ENCODE measurements at places on chromosomes 3 and 15.

DNA sequence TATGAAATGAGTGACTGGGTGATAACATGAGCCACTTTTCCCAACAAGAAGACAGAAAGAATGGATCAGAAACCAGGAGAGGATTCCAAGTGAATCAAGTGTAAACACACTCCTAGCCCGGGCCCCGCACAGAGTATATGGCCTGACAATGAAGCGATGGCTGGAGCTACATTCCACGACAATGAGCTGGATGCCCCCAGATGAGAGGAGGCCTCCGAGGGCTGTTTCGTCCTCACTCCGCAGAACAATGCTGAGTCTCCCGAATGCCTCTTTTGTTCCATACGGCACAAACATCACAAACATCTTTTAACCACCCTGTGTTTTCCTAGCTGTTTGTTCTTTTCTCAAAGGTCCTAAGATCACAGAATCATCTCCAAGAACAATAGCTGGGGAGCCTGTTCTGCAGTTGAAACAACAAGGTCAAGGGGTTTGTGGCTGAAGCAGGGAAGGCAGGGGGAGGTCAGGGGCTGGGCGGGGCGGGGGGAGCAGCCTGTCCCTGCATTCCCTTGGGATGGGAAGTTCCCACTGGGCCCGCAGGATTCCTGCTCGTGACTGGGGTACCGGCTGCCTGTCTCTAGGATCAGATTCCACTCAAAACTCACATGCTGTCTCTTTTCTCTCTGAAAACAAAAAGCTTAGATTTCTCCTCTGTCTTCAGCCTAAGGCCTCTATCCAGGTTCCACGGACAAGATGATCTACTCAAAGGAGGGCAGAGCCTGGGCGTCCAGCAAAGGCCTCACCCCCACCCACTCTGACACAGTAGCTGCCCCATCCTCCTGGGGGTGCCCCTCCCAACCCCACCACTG is 151.3 kb downstream of the XXYLT1 start:
- peak; percentile 75 for DNase-seq

DNA sequence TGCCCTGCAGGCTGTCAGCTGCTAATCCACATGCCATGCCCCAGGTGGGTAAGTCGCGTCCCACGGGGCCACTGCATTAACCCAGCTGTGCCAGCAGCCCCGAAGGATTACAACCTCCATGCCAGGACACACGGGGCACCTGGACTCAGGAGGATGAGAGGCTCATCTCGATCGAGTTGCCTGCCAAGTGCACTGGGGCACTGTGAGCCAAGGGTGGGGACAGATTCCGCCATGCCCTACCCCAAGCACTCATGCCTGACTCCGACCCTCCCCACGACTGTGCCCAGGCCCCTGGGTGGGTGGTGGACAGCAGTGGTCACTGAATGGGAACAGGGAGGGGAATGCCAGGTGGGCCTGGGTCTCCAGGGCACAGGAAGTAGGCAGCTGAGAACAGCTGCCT is 20.7 kb upstream of the SNRPA1 start:
- DNase-seq, result no peak

GRCh38 chr3:123027292-123028232 is at the start of gene SEMA5B:
TSS of gene SEMA5B (minus strand) at chr3:123027763. CDS start at chr3:122961263, 66,500 bp downstream.
- DNase-seq, result peak; percentile 85

DNA sequence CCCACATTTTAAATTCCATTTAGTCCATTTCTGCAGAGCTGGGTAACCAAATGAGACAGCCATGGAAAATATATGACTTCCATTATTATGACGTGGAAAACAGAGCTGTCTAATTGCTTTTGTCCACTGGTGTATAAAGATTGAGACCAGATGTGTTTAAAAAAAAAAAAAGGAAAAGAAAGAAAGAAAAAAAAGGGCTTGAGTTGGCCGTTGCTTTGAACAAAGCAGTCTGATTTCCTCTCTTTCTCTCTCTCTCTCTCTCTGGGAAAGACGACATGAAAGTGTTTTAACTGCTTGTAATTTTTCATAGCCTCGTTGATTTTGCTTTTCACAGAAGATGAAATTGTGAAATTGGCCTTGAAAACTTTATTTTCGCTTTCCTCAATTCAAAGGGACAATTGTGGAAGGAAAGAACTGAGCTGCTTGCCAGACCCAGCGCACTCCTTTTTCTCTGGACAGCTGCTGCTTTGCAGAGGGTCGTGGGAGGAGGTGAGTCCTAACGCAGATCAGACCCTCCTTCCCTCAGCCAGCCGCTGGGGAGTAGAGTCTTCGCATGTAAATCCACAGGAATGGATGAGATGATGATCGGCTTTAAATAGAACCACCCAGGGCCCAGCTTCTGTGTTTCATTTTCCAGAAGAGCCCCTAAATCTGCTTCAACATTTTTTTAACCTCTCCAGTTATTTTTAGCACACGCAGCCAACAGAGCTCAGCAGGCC is 42.8 kb upstream of the UBE2E1 start:
- no peak for DNase-seq

GRCh38 chr3:141928631-141929270 is 52.3 kb downstream of the ATP1B3 start:
- DNase-seq, result no peak

- DNase-seq, result no peak
Observed at GRCh38 chr3:184496933-184497332, 64.7 kb upstream of the EPHB3 start.

DNA sequence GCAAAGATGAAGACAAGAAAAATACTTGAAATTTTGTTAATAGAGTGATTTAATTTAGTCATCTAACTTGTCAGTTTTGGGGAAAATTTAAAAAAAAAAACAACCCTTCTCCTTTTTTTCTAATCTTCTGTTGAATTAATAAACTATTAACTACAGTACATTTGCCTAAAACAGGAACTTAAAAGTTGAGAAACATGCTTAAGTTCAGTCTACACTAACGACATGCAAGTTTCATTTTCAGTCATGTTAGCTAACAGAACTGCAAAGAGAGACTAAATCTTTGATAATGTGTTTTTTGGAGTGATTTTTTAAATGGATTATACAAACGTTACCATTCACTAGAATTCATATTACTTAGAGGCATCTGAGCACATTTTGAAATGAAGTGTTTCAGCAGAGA is 71.9 kb upstream of the MBNL1 start:
- no peak for DNase-seq

DNA sequence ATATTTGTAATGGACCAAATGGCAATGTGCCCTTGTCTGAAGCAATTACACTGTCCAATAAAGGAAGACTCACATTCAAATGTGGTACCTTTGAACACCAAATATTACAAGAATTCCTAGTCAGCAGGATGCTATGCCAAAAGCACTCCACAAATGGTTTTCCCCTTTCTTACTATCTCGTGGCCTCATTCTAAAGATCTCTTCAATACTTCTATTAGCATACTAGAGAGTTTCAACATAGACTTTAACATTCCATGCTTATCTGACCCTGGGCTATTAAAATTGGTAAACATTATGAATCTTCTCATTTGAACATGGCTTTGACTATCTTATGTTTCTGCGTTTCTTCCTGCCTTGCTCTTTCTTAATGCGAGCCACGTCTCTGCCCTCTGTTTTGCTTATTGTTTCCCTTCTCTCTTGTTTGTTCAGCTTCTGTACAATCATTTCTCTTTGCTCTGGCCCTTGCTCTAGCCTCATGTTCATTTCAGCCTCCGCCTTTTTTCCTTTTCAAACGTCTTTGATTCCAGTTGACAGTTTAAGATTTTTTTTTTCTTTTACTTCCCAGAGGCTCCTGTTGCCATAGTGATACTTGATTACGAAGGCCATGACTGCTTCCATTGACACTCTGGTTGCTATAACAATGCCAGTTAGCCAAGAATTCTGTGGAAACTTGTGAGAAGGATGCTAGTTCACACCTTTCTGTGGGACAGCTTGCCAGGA is 49.5 kb upstream of the SLC9A9 start:
- no peak for DNase-seq

DNA sequence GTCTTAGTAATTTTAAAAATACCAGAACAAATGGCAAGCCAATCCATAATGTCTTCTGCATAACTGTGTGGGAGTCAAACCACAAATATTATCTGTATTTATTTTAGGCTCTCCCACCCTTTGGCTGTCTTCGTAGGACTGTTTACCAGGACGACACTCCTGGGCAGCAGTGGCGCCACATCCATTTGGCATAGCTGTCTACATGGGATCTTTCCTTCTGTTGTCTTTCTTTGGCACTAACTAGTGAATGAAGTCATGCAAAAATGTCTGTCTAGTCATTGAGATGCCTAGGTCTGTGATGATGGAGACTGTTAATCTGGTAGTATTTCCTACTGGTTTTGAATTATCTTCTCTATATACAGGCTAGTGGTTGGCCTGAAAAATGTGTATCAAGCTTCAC is 54.0 kb upstream of the CHMP2B start:
- DNase-seq, result no peak

- no peak for DNase-seq
Observed at GRCh38 chr3:170718848-170719247, 133.0 kb upstream of the SLC7A14 start.

- no peak for DNase-seq
Observed at GRCh38 chr3:176046703-176047102, 1150.6 kb downstream of the TBL1XR1 start.

- DNase-seq, result peak; percentile 54
Observed at GRCh38 chr3:48503401-48504050, 448 bp downstream of the SHISA5 start.

GRCh38 chr15:42490291-42490670 is 660 bp downstream of the ZNF106 start:
- no peak for DNase-seq

DNA sequence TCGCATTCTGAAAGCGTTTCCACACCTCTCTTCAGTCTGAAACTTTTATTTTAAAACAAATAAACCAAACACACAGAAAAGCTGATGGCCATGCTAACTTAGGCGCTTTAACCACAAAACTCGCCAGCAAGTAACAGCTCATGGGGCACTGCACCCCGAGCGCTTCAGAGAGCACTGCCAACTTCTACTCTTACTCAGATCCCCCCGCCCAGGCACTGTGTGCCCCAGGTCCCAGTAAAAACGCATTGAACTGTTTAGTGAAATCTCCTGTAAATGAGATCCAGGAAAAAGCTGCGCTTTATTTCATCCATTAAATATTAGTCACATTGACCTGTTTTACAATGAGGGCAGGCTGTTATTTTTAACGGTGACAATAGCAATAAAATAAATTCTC is 99.7 kb downstream of the LRIG1 start:
- DNase-seq, result no peak

DNA sequence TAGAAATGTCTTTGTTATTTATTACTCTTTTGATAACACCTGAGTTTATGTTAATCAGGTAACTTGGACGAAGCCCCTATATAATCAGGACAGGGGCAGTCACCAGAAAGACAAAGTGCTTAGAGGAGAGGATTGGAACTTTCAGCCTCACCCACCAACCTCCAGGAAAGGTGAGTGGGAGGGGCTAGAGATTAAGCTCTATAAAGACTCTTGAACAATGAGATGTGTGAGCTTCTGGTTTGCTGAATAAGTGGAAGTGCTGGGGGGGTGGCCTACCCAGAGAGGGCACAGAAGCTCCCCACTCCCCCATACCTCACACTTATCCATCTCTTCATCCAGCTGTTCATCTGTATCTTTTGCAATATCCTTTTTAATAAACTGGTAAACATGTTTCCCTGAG is 73.9 kb downstream of the TTBK2 start:
- DNase-seq, result peak; percentile 10

DNA sequence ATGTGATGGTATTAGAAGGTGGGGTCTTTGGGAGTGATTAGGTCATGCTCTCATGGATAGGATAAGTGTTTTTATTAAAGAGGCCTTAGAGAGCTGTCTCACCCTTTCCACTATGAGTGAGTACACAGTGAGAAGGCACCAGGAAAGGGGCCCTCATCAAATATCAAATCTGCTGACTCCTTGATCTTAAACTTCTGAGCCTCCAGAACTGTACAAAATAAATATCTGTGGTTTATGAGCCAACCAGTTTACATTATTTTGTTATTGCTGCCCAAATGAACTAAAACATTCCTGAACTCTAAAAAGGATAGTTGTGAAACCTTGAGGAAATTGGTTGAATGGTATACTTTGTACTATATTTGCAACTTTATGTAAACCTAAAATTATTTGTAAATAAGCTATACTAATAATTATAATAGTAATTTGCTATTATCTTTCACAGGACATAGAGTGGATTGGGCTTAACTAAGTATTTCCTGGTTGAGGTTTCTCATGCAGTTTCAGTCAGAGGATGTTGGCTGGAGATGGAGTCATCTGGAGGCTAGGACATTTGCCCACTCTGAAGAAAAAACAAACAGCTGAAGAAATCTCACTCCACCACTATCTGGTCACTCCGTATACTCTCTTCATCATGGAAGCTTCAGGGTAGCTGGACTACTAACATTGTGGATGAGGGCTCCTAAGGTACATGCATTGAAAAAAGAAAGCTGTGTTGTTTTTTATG is 1068.6 kb upstream of the CADM2 start:
- DNase-seq, result no peak

DNA sequence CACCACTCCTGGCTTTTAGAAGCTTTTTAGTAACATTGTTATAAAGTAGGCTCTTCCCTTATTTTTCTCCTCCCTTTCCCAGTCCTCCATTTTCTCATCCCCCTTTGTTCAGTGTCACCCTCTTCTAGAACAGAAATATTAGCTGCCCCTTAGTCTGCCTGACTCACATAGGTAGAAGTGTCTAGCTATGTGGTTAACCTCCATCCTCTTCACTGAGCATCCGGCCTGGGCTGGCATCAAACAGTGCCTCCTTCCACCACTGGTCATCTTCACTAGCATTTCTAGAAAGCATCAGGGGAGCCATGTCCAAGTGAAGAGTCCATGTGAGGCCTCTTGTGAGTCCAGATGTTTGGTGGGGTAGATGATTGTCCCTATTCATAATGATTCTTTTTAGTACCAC is 70.0 kb upstream of the SKOR1 start:
- DNase-seq, result no peak

GRCh38 chr3:57805674-57806073 is 49.6 kb downstream of the SLMAP start:
- peak; percentile 38 for DNase-seq

GRCh38 chr3:124985349-124985748 is 50.8 kb upstream of the MUC13 start:
- DNase-seq, result no peak

DNA sequence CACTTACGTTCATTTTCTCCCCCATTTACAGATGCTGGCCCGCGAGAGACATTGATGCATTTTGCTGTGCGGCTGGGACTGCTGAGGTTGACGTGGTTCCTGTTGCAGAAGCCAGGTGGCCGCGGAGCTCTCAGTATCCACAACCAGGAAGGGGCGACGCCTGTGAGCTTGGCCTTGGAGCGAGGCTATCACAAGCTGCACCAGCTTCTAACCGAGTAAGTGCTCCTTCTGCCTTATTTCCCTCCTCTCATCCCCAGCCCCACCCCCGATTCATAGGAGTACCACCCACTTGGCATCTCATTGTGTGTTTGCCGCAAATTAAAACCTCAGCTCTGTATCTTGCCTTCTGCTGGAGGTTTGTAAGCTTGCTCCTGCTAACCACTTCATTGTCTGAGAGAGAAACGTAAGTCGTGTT is 163.3 kb downstream of the AKAP13 start:
- DNase-seq, result peak; percentile 22

GRCh38 chr3:127264292-127264691 is 23.6 kb downstream of the PRR20G start:
- no peak for DNase-seq

DNA sequence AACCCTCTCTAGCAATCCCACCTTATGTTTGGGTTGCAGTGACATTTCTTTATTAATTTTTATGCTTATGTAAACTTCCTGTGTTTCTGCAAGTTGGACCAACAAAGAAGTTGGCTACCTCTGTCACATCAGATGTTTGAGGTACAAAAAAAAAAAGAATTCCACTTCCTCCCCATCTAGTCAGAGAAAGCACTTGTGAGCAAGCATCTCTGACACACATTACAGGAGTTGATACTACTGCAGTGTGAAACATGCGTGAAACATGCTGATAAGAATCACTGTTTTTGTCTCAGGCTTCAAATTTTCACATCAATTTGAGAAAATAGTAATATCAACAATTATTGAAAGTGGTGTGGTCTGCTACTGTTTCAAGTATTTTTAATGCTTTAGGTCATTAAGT is 1.3 kb downstream of the SCAANT1 start:
- no peak for DNase-seq
